ENCODE measurements at places on chromosomes 3 and 15. TPM values are rescaled to one million over a fixed set of nuclear protein-coding genes. Genes with fewer than 3 reads are reported as not detected.

EPHB3 gene
- 15.5 TPM for total RNA-seq

HOMER2 gene
- 9.0 TPM for total RNA-seq

PODXL2 gene
- 0.79 TPM for total RNA-seq

ZNF860 gene
- 0.32 TPM for total RNA-seq

CHRFAM7A gene
- total RNA-seq = 0.69 TPM

RETNLB gene
- total RNA-seq = not detected

EFL1 gene
- total RNA-seq = 10.4 TPM

P2RY13 gene
- total RNA-seq = not detected

PEX5L gene
- total RNA-seq = 0.34 TPM

SUMF1 gene
- total RNA-seq = 60.7 TPM

SLC12A1 gene
- total RNA-seq = not detected

AMOTL2 gene
- total RNA-seq = 48.1 TPM

All from bronchial smooth muscle cell (primary cell).